Right atrium auricular region (tissue), 2 donors: ENCODE measurements at places on chromosomes 6 and 20. TPM values are rescaled to one million over a fixed set of nuclear protein-coding genes. Genes with fewer than 3 reads are reported as not detected.

GRCh38 chr6:53112871-53113270, 35.8 kb downstream of the GCM1 start:
- DNase-seq, result no peak

- DNase-seq, result no peak
Observed at GRCh38 chr6:24431045-24431451, 28.3 kb downstream of the MRS2 start.

DNA sequence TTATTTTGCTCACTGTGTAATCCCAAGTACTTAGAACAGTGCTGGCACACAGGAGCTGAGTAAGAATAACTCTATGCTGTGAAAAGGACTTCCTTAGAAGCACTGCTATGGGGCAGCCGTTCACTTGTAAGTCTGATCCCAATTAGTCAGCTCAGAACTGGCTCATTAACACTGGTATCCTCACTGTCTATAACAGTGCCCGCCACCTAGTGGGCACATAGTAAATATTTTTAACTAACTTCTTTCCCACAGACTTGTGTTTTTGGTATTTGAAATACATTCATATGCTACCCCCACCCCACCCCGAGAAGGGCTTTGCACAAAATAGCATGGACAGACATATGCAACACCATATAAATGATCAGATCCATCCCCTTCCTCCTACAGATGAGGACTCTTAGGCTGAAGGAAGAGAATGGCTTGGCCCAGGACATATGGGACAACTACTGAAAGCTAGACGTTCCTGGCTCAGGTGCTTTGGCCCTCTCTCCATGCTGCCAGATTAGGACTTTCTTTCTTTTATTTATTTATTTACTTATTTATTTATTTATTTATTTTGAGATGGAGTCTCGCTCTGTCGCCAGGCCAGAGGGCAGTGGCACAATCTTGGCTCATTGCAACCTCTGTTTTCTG, 47.1 kb downstream of the DST start:
- DNase-seq, result no peak

FAM209B gene
- not detected for total RNA-seq

TCF21 gene
- total RNA-seq, result 7.5 TPM

DNA sequence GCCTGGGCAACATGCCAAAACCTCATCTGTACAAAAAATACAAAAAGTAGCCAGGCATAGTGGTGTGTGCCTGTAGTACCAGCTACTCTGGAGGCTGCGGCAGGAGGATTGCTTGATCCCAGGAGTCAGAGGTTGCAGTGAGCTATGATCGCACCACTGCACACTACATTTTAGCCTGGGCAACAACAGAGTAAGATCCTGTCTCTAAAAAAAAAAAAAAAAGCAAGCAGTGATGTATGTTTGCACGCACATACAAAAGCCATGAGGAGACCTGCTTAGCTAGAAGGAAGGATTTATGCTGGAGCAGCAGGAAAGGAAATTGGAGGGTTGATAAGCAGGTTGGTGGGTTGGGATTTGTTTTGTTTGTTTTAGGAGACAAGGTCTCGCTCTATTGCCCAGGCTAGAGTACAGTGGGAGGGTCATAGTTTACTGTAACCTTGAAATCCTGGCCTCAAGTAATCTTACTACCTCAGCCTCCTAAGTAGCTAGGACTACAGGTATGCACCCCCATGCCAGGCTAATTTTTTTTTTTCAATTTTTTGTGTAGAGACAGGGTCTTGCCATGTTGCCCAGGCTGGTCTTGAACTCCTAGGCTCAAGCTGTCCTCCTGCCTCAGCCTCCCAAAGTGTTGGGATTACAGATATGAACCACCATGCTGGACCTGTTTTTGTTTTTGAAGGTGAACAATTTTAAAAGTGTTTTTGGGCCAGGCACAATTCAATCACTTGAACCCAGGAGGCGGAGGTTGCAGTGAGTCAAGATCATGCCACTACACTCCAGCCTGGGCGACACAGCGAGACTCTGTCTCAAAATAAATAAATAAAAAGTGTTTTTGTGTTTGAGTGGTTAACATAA, 4.0 kb downstream of the ZSWIM3 start:
- no peak for DNase-seq

PGK2 gene
- total RNA-seq, result not detected

GRCh38 chr6:7542065-7542873, 798 bp downstream of the DSP start:
- no peak for DNase-seq

DNA sequence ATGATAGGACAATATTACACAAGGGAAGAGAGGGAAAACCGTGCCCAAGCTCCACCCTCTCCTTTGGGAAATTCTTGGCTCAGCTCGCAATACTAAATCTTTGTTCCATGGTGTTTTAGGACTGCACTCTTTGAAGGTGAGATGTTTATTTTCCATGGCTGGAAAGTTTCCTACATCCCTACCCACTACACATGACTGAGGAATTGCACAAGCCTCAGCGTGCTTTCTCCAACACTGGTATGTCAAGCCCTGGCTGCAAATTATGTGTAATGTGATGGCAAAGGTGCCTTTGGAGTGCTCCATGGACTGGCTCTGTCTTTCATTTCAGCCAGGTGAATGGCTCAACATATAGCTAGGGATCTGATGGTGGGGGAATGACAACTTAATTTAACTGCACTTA, 134.3 kb downstream of the ISM1 start:
- DNase-seq, result no peak

ULBP1 gene
- 0.31 TPM for total RNA-seq

DNA sequence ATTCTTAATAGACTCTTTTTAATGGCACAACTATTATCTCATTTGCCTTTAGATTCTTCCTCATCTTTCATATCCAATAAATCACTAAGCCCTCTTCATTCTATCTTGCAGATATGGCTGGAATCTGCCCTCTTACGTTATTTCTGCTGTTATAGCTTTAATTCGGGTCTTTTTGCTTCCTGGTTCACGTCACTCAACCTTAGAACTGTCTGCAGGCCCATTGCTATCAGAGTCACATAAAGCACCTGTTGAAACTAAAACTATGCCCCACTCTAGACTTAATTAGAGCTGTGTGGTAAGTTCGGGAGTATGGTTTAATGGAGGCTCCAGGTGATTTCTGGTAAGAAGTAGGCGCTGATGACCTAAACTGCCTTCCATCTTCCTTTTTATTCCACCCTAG, 988 bp downstream of the QRSL1 start:
- no peak for DNase-seq

- DNase-seq, result no peak
Observed at GRCh38 chr20:20593447-20594170, 118.8 kb downstream of the RALGAPA2 start.

C6orf15 gene
- not detected for total RNA-seq

- no peak for DNase-seq
Observed at GRCh38 chr6:131923356-131923755, 27.8 kb downstream of the CCN2 start.

MDFI gene
- 1.5 TPM for total RNA-seq

CGA gene
- not detected for total RNA-seq

- no peak for DNase-seq
Observed at GRCh38 chr6:31775184-31775583, 1.9 kb downstream of the VWA7 start.

KPNA5 gene
- 6.9 TPM for total RNA-seq

EPB41L1 gene
- total RNA-seq, result 17.5 TPM

- DNase-seq, result no peak
Observed at GRCh38 chr6:111339294-111339693, 143.7 kb downstream of the REV3L start.

- DNase-seq, result no peak
Observed at GRCh38 chr6:91185072-91185471, 598.2 kb upstream of the MAP3K7 start.

DNA sequence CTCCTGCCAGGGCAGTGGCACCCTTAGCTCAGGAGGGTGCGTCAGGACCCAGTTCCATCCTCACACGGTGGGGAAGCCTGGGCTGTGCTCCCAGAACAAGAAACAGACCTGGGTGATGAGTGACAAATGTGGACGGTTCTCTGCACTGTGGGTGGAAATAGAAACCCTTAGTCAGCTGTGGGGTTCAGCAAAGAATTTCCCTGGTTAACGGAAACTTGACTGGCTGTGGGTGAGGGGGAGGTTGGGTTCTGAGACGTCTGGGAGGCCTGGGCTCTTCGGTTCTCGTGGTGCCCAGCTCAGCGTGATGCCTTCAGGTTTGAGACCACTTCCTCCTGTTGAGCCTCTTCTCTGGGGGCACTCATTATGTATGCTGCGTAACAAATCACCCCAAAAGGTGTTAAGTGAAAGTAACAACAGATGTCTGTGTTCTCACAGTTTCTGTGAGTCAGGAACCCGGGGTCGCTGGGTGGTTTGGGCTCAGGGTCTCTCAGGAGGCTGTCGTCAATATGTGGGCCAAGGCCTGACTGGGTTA, 53.1 kb upstream of the FAM83D start:
- no peak for DNase-seq

- no peak for DNase-seq
Observed at GRCh38 chr6:140105857-140106256, 731.4 kb upstream of the CITED2 start.

- no peak for DNase-seq
Observed at GRCh38 chr6:8462169-8462568, 26.8 kb upstream of the SLC35B3 start.

GRCh38 chr20:46188866-46189541, 70.9 kb downstream of the CD40 start:
- DNase-seq, result no peak

DNA sequence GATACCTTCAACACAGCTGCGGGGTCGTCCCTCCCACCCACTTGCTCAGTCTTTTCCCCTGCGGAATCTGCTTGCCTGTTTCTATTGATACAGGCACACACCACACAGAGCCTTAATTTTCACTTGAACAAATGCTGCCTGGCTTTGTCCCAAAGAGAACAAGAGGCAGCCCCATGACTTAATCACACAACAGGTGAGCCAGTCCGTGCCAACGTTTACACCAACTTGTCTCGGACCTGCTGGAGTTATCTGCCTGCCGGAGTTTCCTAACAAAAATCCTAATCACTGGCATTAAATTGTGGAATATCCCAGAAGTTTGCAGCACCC, 186.8 kb upstream of the RREB1 start:
- DNase-seq, result no peak

GRCh38 chr6:64483956-64484499, 848.4 kb downstream of the PHF3 start:
- DNase-seq, result no peak

DNA sequence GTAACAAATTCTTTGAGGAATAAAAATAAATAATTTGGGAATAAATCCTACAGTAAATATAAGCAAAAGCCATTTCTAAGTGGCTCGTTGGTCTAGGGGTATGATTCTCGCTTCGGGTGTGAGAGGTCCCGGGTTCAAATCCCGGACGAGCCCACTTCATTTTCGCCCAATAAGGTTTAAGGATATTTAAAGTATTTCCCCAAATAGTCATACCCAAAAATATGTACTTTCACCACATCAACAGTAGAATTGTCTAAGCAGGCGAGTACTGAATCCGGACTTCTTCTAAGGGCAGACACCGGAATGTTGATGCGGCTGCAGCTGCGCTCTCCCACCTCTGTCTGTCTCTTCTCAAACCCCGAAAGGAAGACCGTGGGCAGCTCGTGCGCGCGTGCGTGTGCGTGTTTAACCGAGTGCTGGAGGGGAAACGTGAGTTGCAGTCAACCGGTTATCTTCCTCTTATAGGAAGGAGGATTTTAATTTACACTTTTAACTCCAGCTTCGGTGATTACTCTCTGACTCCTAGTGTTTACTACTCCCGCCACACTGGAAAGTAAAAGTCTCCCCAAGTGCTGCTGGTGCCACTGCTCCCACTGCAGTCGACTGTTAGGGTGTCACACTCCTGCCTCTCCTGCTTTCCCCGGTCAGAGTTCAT, 155.7 kb upstream of the PRSS16 start:
- no peak for DNase-seq

ALDH5A1 gene
- 10.0 TPM for total RNA-seq

DNA sequence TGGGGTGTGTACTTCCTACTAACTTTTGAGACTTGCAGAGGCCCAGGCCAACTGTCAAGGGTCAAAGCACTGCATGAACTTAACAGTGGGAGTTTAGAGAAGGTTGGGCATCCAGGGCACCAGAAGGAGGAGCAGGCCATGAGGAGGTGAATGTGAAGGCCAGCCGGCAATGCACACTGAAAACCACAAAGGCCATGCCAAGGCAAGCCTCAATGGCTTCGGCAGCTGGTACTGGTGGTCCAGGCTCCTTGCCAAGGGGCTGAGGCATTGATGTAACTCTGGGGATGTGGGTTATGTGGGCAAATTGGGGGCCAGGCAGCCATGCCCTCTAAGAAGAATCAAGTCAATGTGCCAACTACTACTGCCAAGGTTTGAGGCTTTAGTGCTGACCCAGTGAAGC, 222.4 kb downstream of the UNC5CL start:
- no peak for DNase-seq

- DNase-seq, result no peak
Observed at GRCh38 chr20:37947943-37948342, 45.0 kb downstream of the VSTM2L start.

TMC2 gene
- total RNA-seq, result not detected

DNA sequence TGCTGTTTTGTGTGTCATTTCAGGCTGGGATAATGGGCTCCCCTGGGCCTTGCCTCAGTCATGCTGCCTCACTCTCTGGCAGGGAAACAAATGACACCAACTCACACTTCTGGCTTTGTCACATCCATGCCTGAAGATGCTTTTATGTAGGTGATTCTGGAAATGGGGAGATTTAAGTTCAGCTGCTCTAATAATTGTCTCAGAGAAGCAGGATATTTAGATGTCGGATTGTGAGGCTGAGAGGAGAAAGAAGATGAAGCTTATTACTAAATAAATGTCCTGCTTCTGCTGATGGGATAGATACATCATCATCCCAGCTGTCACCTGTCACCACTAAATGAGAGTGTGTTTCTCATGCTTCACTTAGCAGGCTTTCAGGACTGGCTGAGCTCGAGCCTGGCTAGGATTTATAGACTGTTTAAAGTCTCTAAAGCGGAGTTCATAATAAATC, 480.2 kb upstream of the SPTLC3 start:
- no peak for DNase-seq

- DNase-seq, result no peak
Observed at GRCh38 chr6:24125980-24126379, at the start of gene NRSN1. NRSN1 (plus strand) TSS chr6:24126215; CDS start chr6:24134328, 8,113 bp downstream.

SFTA2 gene
- total RNA-seq, result not detected

DNA sequence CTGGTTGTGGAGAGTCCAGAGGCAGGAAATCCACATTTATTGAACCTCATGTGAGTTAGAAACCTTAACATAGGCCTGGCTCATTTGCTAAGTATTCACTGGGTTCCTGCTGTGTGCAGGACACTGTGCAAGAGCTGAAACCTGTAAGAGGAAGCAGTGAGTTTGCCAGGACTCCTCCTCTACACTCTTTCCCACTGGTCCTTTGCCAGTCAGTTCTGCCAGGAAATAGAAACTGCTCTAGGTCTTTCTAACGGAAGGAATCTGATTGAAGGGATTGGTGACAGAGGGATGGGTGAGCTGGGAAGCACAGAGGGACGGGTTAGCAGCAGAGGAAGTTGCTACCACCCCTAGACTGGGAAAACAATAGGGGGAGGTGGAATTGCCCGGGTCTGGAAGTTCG, 234.2 kb upstream of the ECI2 start:
- DNase-seq, result no peak

- no peak for DNase-seq
Observed at GRCh38 chr6:118743746-118744145, 92.4 kb upstream of the CEP85L start.

- no peak for DNase-seq
Observed at GRCh38 chr6:71478834-71479541, 190.4 kb downstream of the OGFRL1 start.
